ENCODE measurements at places on chromosomes 5 and 9.

- no peak for DNase-seq
Observed at GRCh38 chr5:37777432-37778130, 62.3 kb downstream of the GDNF start.

DNA sequence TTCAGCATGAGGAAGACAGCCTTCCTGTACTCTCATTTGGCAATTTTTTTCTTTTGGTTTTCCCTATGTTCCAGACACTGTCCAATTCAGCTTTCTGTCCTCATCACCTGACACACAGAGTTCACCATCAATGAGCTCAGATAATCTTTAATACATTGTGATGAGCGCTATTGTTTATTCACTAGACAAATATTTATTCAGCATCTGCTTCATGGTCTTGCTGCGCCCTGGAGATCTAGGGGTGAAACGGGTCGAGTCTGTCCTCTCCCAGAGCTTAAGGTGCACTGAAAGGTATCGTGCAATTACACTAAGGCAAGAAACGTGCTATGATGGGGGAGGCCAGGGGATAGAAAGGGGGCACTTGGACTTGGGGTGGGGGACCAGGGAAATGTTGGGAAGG lies 281.6 kb downstream of the ZSWIM6 start:
- no peak for DNase-seq

DNA sequence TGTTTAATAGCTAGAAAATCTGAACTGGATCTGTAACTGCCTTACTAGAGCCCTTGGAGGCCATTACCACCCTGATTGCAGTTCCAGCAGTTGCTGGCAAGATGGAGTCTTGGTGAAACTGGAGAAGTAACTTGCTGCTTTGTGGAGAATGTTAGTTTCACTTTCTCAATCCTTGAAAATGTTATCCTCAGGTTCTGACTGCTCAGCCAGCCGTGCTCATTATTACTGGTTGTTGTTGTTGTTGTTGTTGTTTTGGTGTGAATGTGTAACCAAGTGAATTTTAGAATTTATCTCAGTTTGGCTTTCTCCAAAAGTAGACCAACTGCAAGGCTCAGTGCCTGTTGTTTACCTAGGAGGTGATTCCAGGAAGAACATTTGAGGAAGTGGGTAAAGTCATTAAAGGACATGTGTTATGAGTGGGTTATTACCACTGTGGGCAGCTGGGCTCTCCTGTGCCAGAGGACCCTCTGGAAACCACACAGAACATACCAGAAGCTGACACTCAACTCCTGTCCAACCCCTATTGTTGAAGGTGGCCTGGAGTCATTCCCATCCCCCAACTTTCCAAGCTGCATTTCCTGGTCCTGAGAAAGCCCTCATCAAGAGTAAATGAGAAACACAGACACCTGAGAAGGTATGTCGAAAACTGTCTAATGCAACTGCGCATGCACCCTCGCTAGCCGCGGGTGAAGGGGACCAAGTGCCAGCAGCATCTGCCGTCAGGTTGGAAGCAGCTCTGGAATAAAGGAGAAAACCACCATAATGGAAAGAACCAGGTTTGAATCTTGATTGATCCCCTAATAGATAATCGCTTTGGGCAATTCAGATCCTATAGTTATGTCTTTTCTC lies 111.6 kb downstream of the CMYA5 start:
- DNase-seq, result no peak

DNA sequence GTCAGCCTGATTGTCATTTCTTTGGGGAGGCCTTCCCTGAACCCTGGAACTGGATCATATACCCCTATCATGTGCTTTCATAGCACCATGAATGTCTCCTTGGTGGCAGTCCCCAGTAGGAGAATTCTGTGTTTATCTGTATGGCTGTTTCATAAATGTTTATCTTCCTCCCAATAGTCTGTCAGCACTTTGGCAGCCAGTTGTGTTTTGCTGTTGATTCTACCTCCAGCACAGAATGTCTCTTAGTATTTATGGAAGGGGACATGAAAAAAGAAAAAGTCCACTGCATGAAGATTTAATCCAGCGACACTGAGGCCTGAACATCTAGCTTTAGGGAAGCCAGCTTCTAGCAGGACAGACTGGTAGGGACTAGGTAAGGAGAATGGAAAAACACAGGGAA lies 38.3 kb downstream of the GHR start:
- DNase-seq, result no peak

- DNase-seq, result no peak
Observed at GRCh38 chr5:38381361-38381760, 123.0 kb downstream of the EGFLAM start.

DNA sequence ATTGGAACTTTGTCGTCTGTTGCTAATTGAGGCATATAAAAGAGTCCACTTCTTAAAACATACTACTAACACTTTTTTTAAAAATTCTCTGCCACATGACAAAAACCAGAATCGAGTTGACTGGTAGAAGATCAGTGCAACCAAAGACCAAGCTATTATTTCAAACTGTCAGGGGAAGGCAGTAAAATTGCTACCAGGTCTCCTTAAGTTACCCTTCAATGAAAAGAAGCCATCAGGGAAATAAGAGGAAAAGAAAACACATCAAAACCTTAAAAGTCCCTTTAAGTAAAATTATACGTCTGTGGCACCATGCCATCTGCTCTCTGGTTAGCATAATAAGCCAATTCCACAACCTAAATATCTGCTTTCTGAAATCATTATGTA lies 9.6 kb downstream of the ZNF608 start:
- no peak for DNase-seq

DNA sequence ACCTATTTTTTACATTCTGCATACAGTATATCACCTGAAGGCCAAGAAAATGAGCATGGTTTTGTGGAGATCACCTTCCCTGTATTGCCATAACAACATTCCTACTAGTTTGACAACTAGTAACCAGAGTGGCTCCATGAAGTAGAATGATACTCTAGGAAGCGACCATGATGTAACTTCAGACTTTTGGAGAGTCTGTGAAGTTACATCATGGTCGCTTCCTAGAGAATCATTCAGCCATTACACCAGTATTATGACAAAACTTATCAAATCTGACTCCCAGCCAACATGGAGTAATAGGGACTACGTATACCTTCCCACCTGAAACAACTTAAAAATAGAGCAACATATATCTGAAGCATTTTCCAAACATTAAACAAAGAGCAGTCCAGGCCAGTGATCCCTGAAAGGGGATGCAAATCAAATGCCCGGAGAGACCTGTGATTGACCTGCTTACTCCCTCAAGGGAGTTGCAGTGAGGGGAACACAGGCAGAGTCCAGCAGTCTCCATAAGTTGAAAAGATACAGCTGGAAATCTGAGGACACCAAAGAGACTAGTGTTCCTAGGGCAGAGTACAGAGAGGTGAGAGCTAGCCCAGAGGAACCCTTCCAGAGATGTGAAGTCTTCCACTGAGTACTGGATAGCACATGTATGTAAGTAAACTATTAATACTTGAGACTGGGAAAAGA lies 7.8 kb downstream of the ECM2 start:
- no peak for DNase-seq

DNA sequence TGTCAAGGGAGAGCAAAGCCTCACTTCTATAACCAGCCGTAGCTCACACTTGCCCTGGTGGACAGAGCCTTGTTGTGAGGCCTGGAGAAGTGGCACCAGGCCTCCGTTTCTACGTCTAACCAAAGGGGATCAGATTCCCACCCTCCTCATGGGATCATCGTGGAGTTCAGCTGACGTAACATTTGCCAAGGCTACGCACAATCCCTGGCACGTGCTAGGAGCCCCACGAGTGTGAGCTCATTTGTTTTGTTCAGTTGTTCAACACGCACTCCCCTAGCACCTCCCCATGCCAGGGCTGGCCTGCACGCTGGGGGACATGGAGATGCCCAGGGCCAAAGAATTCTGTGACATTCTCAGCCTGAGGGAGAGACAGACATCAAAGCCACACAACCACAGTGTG lies 23.1 kb downstream of the ADGRD2 start:
- no peak for DNase-seq

- no peak for DNase-seq
Observed at GRCh38 chr5:21820527-21820926, 1032.6 kb downstream of the CDH12 start.

DNA sequence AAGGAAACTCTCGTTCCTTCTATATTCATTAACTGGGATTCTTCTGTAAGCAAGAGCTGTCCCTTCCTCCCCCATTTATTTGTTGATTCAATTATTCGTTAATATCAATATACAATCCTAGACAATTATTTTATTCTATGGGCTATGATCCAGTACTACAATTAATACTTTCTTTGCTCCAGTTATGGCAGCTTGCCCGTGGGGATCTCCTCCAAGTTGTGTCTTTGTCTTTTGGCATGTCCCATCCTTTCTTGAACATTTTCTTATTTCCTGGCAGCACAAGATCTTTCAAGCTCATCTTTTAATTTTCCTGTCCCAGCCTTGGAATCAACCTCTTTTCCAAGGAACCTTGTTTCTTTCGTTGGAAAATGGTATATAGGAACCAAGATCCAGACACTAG lies 249.3 kb downstream of the GAS1 start:
- DNase-seq, result no peak

- no peak for DNase-seq
Observed at GRCh38 chr9:37198039-37198729, 77.8 kb downstream of the ZCCHC7 start.

DNA sequence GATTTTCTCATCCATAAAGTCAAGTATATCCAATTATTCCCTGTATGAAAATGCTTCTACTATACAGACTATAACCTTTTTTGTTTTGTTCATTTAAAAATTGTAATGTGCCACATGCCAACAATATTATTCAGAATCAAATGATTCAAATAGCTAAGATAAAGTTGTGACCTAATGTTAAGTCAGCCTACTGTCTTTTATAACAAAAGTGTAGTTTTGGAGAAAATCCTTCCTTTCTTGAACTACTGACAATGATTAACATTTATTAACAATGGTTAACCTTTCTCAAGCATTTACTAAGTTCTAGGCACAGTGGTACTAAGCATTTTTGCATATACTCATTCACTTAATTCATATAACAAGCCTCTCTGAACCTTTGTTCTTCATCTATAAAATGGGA lies 25.0 kb downstream of the CSF2 start:
- DNase-seq, result no peak

- DNase-seq, result no peak
Observed at GRCh38 chr9:132151118-132151517, 10.7 kb upstream of the NTNG2 start.

- DNase-seq, result peak; percentile 37
Observed at GRCh38 chr5:98927242-98927988, 1.4 kb downstream of the CHD1 start.

- DNase-seq, result no peak
Observed at GRCh38 chr5:139759219-139759721, 36.3 kb upstream of the PSD2 start.

- DNase-seq, result no peak
Observed at GRCh38 chr5:138241688-138242571, 28.8 kb upstream of the CDC23 start.

- DNase-seq, result no peak
Observed at GRCh38 chr5:143938230-143938629, 126.3 kb downstream of the HMHB1 start.

DNA sequence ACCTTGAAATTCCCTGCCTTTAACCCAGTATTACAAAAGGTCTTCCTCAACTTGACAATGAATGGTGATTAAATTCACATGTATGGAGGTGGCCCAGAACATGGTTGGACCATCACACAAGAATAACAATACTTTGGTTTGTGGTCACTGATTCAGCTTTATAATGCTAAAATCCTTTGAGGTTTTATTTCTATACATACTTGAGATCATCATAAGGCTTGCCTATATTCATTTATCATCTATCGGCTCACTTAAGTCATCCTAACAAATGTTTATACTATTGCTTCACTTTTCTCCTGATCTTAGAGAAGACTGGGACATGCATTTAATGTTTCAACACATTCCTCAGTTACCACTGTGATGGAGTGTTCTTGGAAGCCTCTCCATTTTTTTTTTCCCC lies 191.3 kb downstream of the DMAC1 start:
- no peak for DNase-seq

GRCh38 chr5:66516550-66516949 lies 79.6 kb upstream of the MAST4 start:
- no peak for DNase-seq

DNA sequence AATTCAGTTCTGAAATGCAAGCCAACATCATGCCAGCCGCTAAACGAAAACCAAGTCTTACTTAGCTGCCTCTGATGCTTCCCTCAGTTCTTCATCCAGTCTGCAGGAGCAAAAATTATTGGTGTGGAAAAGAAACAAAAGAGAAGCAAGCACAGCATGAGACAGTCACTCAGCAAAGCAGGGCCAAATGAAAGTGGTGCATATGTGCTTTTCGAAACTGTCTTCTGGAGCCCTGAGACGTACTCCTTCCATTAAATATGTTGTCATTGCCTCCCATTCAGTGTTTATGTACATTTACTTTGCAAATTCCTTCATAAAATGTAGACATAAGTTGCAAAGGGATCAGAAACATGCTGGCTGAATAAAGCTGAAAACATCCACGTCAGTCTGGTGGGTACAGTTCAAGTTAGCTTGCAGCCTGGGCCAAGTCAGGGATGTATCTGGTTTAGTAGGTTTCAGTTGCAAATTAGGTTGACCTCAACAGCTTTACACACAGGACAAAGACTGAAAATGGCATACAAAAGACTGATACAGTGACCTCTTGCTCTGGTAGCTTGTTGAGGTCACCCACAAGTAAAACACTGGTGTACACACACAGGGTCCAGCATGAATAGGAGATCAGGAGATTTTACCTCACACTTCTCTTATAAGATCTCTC lies 139.7 kb upstream of the PCA3 start:
- DNase-seq, result no peak

DNA sequence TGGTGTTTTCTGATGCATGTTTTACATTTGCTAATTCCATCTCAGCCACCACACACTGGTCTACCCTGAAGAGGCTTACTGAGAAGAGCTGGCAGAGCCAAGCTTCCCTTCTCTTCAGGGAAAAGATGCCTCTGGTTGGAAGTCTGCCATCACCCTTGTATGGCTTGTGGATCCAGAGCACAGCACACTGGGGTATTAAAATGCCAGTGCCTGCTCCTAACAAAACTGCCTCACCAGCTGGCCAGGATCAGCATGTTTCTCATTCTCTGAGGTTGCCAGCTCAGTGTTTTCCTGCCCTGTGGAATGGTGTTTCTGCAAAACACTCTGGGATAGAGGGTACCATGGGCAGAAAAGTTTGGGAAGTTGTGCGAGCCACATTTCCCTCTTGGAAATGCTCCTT lies 31.6 kb upstream of the ZNF618 start:
- DNase-seq, result no peak

GRCh38 chr5:73328640-73329039 lies 119.9 kb downstream of the FOXD1 start:
- DNase-seq, result no peak

DNA sequence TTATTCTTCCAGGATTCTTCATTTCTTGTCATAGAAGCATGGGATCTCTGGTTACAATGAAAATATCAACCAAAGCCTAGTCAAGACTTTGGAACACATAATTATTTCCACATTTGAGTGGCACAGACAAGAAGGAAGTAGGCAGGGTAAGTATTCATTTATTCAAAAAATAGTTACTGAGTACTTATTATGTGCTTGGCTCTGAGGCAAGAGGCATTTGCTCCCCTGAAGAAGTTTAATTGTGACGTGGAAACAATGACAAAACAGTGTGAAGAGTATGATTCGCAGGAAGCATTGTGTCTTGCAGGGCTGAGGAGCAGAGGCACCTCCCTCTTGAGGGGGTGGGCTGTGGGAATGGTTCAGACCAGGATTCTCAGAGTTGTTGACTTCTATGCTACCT lies 45.0 kb upstream of the TNFSF15 start:
- no peak for DNase-seq

GRCh38 chr9:72352911-72353388 lies 12.1 kb downstream of the ZFAND5 start:
- DNase-seq, result no peak

- DNase-seq, result no peak
Observed at GRCh38 chr9:108257382-108257781, 598.4 kb downstream of the ACTL7B start.
